ENCODE measurements at places on chromosomes 3 and 15. TPM values are rescaled to one million over a fixed set of nuclear protein-coding genes. Genes with fewer than 3 reads are reported as not detected.

Gene KLHL40
- total RNA-seq = not detected

- H3K4me1 ChIP-seq = peaks cover 9% of the 10 kb centered on the region
- H3K27ac ChIP-seq = no peak overlapping the region
- H3K4me3 ChIP-seq = no peak overlapping the region
- no peaks in the 10 kb centered on the region for H3K36me3 ChIP-seq
- no peak for DNase-seq
Observed at GRCh38 chr3:194691481-194692283, 6.0 kb downstream of the FAM43A start.

- H3K4me1 ChIP-seq = no peaks in the 10 kb centered on the region
- DNase-seq = no peak
- H3K4me3 ChIP-seq = no peak overlapping the region
- H3K36me3 ChIP-seq = no peaks in the 10 kb centered on the region
Observed at GRCh38 chr3:170670504-170670903, 84.6 kb upstream of the SLC7A14 start.

Gene GNB4
- total RNA-seq = 19.4 TPM

Gene RAB6B
- 0.52 TPM for total RNA-seq

Gene LRRIQ4
- total RNA-seq = 1.3 TPM

DNA sequence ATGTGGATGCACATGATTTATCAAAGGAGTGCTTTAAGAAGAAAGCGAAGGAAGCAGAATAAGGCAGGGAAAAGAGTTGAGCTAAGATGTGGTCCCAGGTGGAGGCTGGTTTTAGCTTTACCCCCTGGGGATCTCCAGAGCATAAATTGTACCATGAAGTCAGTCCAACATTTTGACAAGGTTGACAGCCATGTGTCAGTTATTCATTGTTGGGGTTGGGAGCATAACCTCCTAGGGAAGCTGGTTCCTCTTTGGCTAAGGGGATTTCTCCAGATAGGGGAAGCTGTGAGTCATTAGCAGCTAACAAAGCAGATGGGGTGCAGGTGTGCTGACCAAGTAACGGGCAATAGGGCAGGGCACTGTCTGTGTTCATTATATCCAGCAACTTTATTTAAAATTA, 123.7 kb upstream of the IGSF10 start:
- H3K4me3 ChIP-seq = no peak overlapping the region
- no peak for DNase-seq
- no peak overlapping the region for H3K27ac ChIP-seq
- H3K4me1 ChIP-seq = no peaks in the 10 kb centered on the region
- no peaks in the 10 kb centered on the region for H3K36me3 ChIP-seq

Gene ANKRD63
- not detected for total RNA-seq

DNA sequence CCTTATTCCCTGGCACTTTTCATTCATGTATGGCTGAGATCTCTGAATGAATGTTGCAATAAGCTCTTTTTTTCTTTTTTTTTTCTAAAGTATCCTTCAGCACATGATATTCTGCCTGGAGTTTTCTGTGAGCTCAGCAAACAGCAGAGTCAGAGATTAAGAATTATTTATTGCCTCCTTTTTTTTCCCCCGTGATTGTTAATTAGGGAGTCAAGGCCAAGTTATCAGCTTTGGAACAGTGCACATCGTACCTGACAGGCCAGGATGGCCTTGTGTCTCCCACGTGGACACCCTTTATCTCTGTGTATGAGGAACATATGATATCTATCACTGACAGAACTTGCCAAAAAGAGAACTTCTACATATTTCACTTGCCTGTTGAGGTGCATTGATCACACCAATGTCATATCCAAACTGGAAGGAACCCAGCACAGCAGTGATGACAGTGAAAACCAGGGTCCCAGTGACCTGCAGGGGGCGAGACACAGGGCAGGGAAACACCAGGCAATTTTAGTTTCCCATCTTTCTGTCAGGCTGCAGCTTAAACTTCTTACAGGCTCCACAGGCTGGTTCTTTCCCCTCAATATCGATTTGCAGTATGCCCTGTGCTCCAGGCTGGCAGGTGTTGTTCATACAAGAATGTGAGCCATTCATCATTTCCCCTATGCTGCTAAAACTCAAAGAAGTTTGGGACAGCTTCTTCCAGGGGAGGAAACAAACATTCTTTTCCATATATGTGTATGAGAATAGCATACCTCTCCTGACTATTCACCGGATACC, 8.2 kb downstream of the SLC2A2 start:
- H3K4me3 ChIP-seq = no peak overlapping the region
- no peak overlapping the region for H3K27ac ChIP-seq
- no peaks in the 10 kb centered on the region for H3K36me3 ChIP-seq
- no peaks in the 10 kb centered on the region for H3K4me1 ChIP-seq
- H3K27me3 ChIP-seq = no peaks in the 10 kb centered on the region

GRCh38 chr15:60128710-60129109, 124.6 kb downstream of the FOXB1 start:
- H3K36me3 ChIP-seq = no peaks in the 10 kb centered on the region
- peaks cover 23% of the 10 kb centered on the region for H3K4me1 ChIP-seq
- peak; percentile 42 for DNase-seq
- H3K4me3 ChIP-seq = no peak overlapping the region

GRCh38 chr3:8658306-8659212, 14.0 kb upstream of the SSUH2 start:
- H3K4me1 ChIP-seq = peaks cover 30% of the 10 kb centered on the region
- peak; percentile 96 for DNase-seq
- H3K4me3 ChIP-seq = no peak overlapping the region
- no peaks in the 10 kb centered on the region for H3K36me3 ChIP-seq
- H3K27ac ChIP-seq = peak overlapping the region; percentile 67
- no peaks in the 10 kb centered on the region for H3K27me3 ChIP-seq

Gene HCN4
- not detected for total RNA-seq

DNA sequence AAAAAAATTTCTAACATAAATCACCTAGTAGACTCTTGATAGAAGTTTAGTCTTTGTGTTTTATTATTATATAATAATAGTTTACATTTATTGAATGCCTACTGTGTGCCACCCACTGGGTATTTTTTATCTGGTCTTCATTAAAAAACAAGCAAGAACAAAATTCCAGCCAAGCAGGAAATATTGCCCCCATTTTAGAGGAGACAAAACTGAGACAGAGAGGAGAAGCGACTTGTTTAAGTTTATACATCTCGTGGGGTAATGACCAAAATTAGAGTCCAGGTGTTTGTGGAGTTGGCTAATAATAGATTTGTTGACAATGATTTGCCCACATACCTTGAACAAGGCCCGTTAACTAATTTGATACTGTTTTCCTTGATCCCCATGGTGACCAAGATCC, 33.1 kb upstream of the FBXL22 start:
- no peak for DNase-seq
- no peaks in the 10 kb centered on the region for H3K36me3 ChIP-seq
- H3K4me3 ChIP-seq = no peak overlapping the region
- no peaks in the 10 kb centered on the region for H3K4me1 ChIP-seq
- no peak overlapping the region for H3K27ac ChIP-seq
- no peaks in the 10 kb centered on the region for H3K27me3 ChIP-seq

Gene TMEM45A
- 21.6 TPM for total RNA-seq

DNA sequence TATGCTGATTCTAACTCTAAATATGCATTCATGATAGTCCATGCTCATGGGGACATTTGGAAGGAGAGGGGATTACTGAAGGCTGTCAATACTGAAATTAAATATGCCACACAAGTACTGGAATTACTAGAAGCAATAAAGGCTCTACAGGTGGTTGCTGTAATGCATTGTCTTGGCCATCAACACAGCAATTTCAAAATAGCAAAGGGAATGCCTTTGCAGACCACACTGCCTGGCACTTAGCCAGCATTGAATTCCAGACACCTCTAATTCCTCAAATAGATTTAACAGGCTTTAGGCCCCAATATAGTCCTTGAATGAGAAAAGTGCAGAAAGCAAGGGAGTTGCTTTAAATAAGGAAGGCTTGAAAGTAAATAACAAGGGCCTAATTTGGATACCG, 115.8 kb upstream of the PLCL2 start:
- H3K27me3 ChIP-seq = no peaks in the 10 kb centered on the region
- DNase-seq = peak; percentile 54
- no peaks in the 10 kb centered on the region for H3K36me3 ChIP-seq
- peaks cover 26% of the 10 kb centered on the region for H3K4me1 ChIP-seq
- no peak overlapping the region for H3K27ac ChIP-seq

- no peak overlapping the region for H3K27ac ChIP-seq
- no peak overlapping the region for H3K4me3 ChIP-seq
- DNase-seq = no peak
- no peaks in the 10 kb centered on the region for H3K27me3 ChIP-seq
- H3K36me3 ChIP-seq = no peaks in the 10 kb centered on the region
Observed at GRCh38 chr3:27221264-27221932, 147.8 kb downstream of the NEK10 start.

Gene MOBP
- not detected for total RNA-seq

GRCh38 chr15:91047545-91048199, 25.3 kb upstream of the VPS33B start:
- DNase-seq = no peak
- H3K36me3 ChIP-seq = no peaks in the 10 kb centered on the region
- no peak overlapping the region for H3K27ac ChIP-seq
- H3K27me3 ChIP-seq = peaks cover 16% of the 10 kb centered on the region

GRCh38 chr15:58977887-58978286, 9.6 kb upstream of the RNF111 start:
- H3K27ac ChIP-seq = no peak overlapping the region
- H3K36me3 ChIP-seq = no peaks in the 10 kb centered on the region
- H3K4me1 ChIP-seq = no peaks in the 10 kb centered on the region
- no peak for DNase-seq
- H3K4me3 ChIP-seq = no peak overlapping the region
- H3K27me3 ChIP-seq = no peaks in the 10 kb centered on the region

Gene HYAL1
- total RNA-seq = 1.3 TPM

GRCh38 chr15:50218691-50219090, 36.7 kb downstream of the SLC27A2 start:
- no peak overlapping the region for H3K4me3 ChIP-seq
- no peaks in the 10 kb centered on the region for H3K27me3 ChIP-seq
- H3K27ac ChIP-seq = peak overlapping the region; percentile 100
- H3K36me3 ChIP-seq = peaks cover 10% of the 10 kb centered on the region
- DNase-seq = no peak
- H3K4me1 ChIP-seq = peaks cover 37% of the 10 kb centered on the region

Gene ATP8B4
- total RNA-seq = 0.20 TPM

- no peaks in the 10 kb centered on the region for H3K27me3 ChIP-seq
- no peaks in the 10 kb centered on the region for H3K36me3 ChIP-seq
- no peak overlapping the region for H3K4me3 ChIP-seq
- no peak for DNase-seq
- no peaks in the 10 kb centered on the region for H3K4me1 ChIP-seq
Observed at GRCh38 chr3:51705276-51706020, 1.4 kb upstream of the GRM2 start.

GRCh38 chr3:198113206-198114053, 153.4 kb downstream of the LMLN start:
- H3K4me1 ChIP-seq = no peaks in the 10 kb centered on the region
- no peak overlapping the region for H3K4me3 ChIP-seq
- peaks cover 8% of the 10 kb centered on the region for H3K27me3 ChIP-seq
- H3K27ac ChIP-seq = no peak overlapping the region
- H3K36me3 ChIP-seq = no peaks in the 10 kb centered on the region
- no peak for DNase-seq

DNA sequence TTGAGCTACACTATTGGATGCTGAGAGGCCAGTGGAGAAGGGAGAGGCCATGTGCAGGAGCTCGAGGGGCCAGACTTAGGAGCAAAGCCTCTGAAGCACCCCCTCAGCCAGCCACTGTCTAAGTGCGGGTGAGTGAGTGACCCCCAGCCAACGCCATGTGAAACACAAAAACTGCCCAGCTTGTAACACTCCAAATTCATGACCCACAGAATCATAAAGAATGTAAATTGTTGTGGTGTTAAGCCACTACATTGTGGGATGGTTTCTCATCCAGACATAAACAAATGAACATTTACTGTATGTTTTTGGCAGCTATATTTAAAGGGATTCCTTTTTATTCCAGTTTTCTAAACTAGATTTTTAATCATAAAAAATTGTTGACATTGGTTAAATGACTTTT, 27.2 kb upstream of the TMEM158 start:
- H3K4me3 ChIP-seq = no peak overlapping the region
- no peaks in the 10 kb centered on the region for H3K36me3 ChIP-seq
- H3K27me3 ChIP-seq = no peaks in the 10 kb centered on the region

DNA sequence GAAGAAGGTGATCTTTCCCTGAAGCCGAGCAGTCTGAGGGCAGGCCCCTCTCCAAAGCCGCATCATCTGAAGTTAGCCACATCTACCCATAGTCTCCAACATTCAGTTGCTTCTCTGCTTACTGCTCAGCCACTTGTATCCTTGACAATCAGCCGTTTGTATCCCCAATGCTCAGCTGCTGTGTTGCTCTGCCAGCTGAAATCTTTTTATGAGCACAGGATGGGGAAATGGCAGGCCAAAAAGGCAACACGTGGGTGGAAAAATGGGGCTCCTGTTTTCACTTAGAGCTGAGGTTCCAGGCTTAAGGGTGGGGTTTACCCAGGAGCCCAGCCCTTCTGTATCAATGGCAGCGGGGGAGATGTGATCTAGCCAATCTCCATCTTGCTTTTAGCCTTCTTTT, 36.3 kb downstream of the METTL6 start:
- no peak for DNase-seq
- no peaks in the 10 kb centered on the region for H3K27me3 ChIP-seq
- H3K36me3 ChIP-seq = no peaks in the 10 kb centered on the region
- H3K4me3 ChIP-seq = no peak overlapping the region
- H3K4me1 ChIP-seq = peaks cover 12% of the 10 kb centered on the region
- no peak overlapping the region for H3K27ac ChIP-seq

GRCh38 chr15:69034352-69034751, 19.9 kb downstream of the NOX5 start:
- no peak overlapping the region for H3K4me3 ChIP-seq
- peak overlapping the region; percentile 74 for H3K27ac ChIP-seq
- H3K36me3 ChIP-seq = no peaks in the 10 kb centered on the region
- peaks cover 26% of the 10 kb centered on the region for H3K4me1 ChIP-seq
- no peaks in the 10 kb centered on the region for H3K27me3 ChIP-seq

- H3K4me3 ChIP-seq = no peak overlapping the region
- H3K27ac ChIP-seq = no peak overlapping the region
- no peak for DNase-seq
- no peaks in the 10 kb centered on the region for H3K4me1 ChIP-seq
- H3K36me3 ChIP-seq = no peaks in the 10 kb centered on the region
- no peaks in the 10 kb centered on the region for H3K27me3 ChIP-seq
Observed at GRCh38 chr3:4693620-4694019, 200.5 kb downstream of the ITPR1 start.

GRCh38 chr3:120168611-120169010, 74.4 kb upstream of the GSK3B start:
- H3K27ac ChIP-seq = no peak overlapping the region
- H3K36me3 ChIP-seq = no peaks in the 10 kb centered on the region
- H3K4me1 ChIP-seq = peaks cover 25% of the 10 kb centered on the region
- DNase-seq = no peak

- H3K4me3 ChIP-seq = no peak overlapping the region
- no peaks in the 10 kb centered on the region for H3K27me3 ChIP-seq
- H3K27ac ChIP-seq = no peak overlapping the region
Observed at GRCh38 chr3:154967090-154967489, 113.0 kb upstream of the MME start.

Gene C3orf33
- 2.3 TPM for total RNA-seq

Gene SLC15A2
- total RNA-seq = 2.8 TPM

GRCh38 chr3:12893852-12894251, 52.5 kb upstream of the RPL32 start:
- no peak overlapping the region for H3K27ac ChIP-seq
- no peak for DNase-seq
- H3K36me3 ChIP-seq = no peaks in the 10 kb centered on the region
- no peaks in the 10 kb centered on the region for H3K4me1 ChIP-seq
- H3K4me3 ChIP-seq = no peak overlapping the region

Gene LMAN1L
- total RNA-seq = not detected

Gene CYP19A1
- total RNA-seq = not detected
